ENCODE measurements at places on chromosomes 7 and 10. TPM values are rescaled to one million over a fixed set of nuclear protein-coding genes. Genes with fewer than 3 reads are reported as not detected.

DNA sequence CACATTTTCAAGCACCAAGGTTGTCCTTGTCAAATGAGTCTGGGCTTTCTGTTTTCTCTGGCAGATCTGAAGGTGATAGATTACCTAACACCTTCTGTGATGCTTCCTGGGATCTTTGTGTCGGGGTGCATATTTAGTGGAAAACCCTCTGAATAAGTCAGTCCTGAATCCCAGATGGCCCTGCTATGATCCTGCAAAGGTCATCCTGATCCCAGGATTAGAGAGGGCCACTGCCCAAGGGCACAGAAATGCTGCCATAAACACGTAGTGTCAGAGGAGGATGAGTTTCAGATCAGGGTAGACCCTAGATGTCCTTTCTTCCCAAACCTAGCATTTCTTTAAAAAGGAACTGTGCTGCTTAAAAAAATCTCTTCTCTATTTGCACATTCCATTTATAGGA is 19.0 kb downstream of the AGR2 start:
- no peak overlapping the region for H3K4me3 ChIP-seq
- no peak overlapping the region for H3K27ac ChIP-seq
- no peaks in the 10 kb centered on the region for H3K4me1 ChIP-seq
- H3K36me3 ChIP-seq: no peaks in the 10 kb centered on the region
- H3K27me3 ChIP-seq: no peaks in the 10 kb centered on the region

- no peak overlapping the region for H3K4me3 ChIP-seq
- no peaks in the 10 kb centered on the region for H3K36me3 ChIP-seq
- H3K27me3 ChIP-seq: no peaks in the 10 kb centered on the region
- H3K27ac ChIP-seq: no peak overlapping the region
Observed at GRCh38 chr7:129341816-129342806, 92.1 kb upstream of the STRIP2 start.

FKBP6 gene
- not detected for total RNA-seq

GRCh38 chr7:23680414-23681405 is 711 bp downstream of the FAM221A start:
- no peaks in the 10 kb centered on the region for H3K27me3 ChIP-seq
- peaks cover 3% of the 10 kb centered on the region for H3K4me1 ChIP-seq
- peak; percentile 87 for DNase-seq
- H3K36me3 ChIP-seq: no peaks in the 10 kb centered on the region

- no peak overlapping the region for H3K4me3 ChIP-seq
- peaks cover 13% of the 10 kb centered on the region for H3K27me3 ChIP-seq
- no peak for DNase-seq
- H3K4me1 ChIP-seq: no peaks in the 10 kb centered on the region
- no peak overlapping the region for H3K27ac ChIP-seq
- H3K36me3 ChIP-seq: no peaks in the 10 kb centered on the region
Observed at GRCh38 chr7:141527076-141527475, 24.1 kb upstream of the AGK start.

ZNF789 gene
- 18.7 TPM for total RNA-seq

CYP3A5 gene
- total RNA-seq: not detected

GRCh38 chr7:111029574-111030251 is 61.2 kb upstream of the LRRN3 start:
- H3K4me3 ChIP-seq: no peak overlapping the region
- no peak for DNase-seq
- H3K27ac ChIP-seq: no peak overlapping the region
- H3K4me1 ChIP-seq: peaks cover 10% of the 10 kb centered on the region

ATP6V1F gene
- 84.5 TPM for total RNA-seq

DNA sequence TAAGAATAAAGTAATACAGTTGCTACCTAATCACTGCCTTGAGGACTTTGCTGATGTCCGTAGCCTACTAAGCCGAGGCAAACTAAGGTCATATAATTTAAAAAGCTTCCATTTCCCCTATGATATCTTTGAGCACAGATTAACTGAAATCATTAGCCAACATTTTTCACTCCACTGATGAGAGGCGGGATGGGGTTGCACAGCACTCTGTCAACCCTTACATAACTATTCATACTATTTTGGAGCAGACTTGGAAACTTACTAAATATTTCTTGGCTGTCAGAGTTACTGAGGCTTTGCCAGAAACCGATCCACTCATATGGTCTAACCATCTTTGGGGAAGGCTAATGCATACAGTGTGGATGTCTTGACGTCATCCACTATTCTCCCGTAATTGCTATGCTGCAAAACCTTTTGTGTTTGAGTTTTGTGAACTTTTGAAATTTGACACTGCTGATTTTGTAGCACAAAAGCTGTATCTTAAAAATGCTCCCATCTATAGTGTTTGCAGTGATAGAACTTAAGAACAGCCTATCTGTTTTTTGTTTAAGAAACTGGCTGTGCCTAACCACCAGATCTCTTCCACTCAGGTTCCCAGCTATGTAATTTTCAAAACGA is 248.7 kb downstream of the TSPAN12 start:
- no peak for DNase-seq
- no peak overlapping the region for H3K4me3 ChIP-seq
- no peak overlapping the region for H3K27ac ChIP-seq
- no peaks in the 10 kb centered on the region for H3K36me3 ChIP-seq

TMEM213 gene
- not detected for total RNA-seq

- peak overlapping the region; percentile 11 for H3K27ac ChIP-seq
- peaks cover 8% of the 10 kb centered on the region for H3K4me1 ChIP-seq
- H3K36me3 ChIP-seq: no peaks in the 10 kb centered on the region
- no peak overlapping the region for H3K4me3 ChIP-seq
Observed at GRCh38 chr7:4733936-4734528, 41.4 kb upstream of the AP5Z1 start.

CTAGE4 gene
- total RNA-seq: not detected

UNCX gene
- total RNA-seq: not detected

DNA sequence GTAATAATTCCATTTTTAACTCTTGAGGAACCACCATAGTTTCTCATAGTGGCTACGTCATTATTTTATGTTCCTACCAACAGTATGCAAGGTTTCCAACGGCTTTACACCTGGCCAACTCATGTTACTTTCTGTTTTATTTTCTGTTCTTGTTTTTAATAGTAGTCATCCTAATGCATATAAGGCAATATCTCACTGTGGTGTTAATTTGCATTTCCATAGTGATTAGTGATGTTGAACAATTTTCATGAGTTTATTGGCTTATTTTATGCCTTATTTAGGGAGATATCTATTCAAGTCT is 465.5 kb upstream of the KLF6 start:
- peaks cover 5% of the 10 kb centered on the region for H3K4me1 ChIP-seq
- H3K4me3 ChIP-seq: no peak overlapping the region
- H3K27ac ChIP-seq: no peak overlapping the region
- H3K27me3 ChIP-seq: no peaks in the 10 kb centered on the region
- DNase-seq: no peak
- no peaks in the 10 kb centered on the region for H3K36me3 ChIP-seq

- H3K4me1 ChIP-seq: peaks cover 4% of the 10 kb centered on the region
- no peaks in the 10 kb centered on the region for H3K27me3 ChIP-seq
- H3K4me3 ChIP-seq: no peak overlapping the region
- DNase-seq: no peak
- H3K27ac ChIP-seq: no peak overlapping the region
Observed at GRCh38 chr7:23287612-23288011, 11.5 kb upstream of the MALSU1 start.

DNA sequence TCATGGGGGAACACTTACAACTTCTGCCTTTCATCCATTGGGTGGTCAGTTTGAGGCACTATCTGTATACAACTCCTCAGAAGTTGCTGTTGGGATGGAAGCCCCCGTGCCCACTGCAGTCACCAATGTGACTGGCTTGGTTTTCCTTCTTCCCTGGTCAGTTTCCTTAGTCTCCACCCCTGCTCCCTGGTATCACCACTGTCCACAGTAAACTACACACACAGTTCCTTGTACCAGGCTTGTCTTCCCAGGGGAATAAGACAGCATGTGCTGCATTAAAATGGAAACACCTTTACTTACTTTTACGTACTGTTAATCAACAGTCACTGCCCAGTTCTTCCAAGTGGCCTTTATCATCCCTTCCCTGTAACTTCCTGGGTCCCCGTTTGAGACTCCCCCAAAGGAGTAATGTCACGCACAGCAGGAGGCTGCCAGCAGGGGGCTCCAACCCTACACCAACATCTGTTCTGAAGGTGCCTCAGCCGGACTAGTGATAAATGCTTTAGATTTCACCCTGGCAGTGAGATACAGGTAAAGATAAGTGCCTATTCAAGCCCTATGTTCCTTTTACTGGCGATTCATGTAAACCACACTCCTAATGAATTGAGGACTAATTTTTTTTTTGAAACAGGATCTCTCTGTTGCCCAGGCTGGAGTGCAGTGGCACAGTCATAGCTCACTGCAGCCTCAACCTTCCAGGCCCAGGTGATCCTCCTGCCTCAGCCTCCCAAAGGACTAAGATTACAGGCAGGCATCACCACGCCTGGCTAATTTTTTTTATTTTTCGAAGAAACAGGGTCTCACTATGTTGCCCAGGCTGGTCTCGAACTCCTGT is 45.3 kb upstream of the PIK3AP1 start:
- no peak overlapping the region for H3K4me3 ChIP-seq
- DNase-seq: peak; percentile 91
- H3K27ac ChIP-seq: no peak overlapping the region
- no peaks in the 10 kb centered on the region for H3K36me3 ChIP-seq

- no peak overlapping the region for H3K27ac ChIP-seq
- no peaks in the 10 kb centered on the region for H3K36me3 ChIP-seq
- no peaks in the 10 kb centered on the region for H3K4me1 ChIP-seq
- no peak overlapping the region for H3K4me3 ChIP-seq
- DNase-seq: no peak
Observed at GRCh38 chr10:107740962-107741690, 576.6 kb upstream of the SORCS1 start.

Data from spleen (tissue), 13 donors.